Natural killer cell (primary cell): ENCODE measurements at places on chromosomes 3 and 15. TPM values are rescaled to one million over a fixed set of nuclear protein-coding genes. Genes with fewer than 3 reads are reported as not detected.

Gene MAP3K13
- total RNA-seq: 9.8 TPM

Gene SKOR1
- 2.0 TPM for total RNA-seq

DNA sequence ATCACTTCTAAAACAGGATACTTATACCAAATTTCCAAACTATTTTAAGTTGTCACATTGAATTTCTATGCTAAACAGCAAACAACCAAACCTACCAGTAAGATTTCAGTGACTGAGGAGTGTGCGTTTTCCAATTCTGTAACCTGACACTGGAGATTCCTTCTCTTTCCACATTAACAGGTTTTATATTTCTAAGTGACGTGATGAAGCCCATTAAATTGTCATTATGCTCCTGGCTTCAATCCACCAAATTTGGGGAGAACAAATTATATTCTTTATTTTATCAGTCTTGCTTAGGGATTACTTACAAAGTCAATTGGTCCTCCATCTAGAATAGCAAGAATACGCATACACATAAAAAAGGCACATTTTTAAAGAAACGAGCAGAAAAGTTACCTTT lies 764.8 kb upstream of the NR2F2 start:
- no peak for DNase-seq

DNA sequence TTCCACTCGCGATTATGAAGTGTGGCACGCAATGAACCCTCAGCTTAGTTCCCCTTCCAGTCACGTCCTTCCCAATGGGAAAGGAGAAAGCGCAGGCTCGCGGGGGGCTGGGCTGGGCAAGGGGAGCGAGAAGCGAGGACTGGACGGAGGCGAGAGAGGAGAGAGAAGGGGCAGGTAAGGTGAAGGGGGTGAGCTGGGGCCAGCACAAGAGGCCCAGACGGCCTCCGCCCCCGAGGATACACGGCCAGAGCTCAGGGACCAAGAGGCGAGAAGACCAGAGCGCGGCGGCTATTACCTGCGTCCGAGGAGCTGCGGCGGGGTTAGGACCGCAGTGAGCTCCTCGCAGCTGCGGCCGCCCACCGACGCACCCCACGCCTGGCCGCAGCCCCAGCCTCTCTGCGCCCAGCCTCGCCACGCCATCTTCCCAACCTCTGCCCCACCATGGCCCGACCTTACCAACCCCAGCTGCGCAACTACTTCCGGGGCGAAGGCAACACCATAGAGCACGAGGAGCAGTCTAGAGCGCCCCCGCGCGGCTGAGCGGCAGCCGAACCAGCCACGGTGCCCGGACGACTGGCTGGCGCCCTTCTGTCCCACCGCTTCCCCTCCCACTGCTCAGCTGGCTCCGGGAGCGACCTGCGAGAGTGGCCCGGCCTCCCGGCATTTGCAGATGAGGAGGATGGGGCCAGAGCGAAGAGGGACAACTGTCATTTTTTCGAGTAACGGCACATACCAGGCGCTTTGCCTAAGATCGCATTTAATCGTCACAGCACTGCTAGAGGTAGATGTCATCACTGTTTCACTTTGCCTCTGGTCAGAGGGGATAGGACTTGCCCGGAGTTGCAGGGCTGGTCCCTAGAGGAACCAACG lies at the start of gene PARL:
TSS of gene PARL (minus strand) at position 454 of the 870 bp plus-strand sequence. CDS start at position 420, 34 bp downstream.
- DNase-seq: peak; percentile 97

DNA sequence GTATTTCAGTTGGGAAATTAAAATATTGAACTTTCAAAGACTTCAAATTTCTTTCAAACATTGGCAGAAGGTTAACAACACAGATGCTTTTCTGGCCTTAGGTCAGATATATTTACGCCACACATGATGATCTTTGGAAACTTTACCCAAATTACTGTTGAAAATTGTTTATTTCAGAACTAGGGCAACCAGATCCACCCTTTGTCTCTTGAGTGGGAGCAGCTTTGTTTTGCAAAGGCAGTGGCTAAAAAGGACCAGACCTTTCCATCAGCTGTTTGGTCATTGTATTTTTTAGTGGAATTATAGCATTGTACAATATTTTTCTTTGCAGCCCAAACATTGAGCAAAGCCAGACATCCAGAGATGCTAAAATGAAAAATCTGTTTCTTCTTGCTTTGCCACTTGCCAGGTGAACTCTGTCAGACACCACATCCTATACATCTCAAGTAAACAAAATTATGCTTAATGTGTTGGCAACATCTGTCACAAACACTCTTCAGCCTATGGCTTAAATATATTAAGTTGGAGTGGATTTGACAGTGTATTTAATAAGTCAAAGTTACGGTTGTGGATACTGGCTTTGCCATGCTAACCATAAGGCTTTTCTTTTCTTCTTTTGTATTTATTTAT lies 651.9 kb downstream of the RBMS3 start:
- no peak for DNase-seq

DNA sequence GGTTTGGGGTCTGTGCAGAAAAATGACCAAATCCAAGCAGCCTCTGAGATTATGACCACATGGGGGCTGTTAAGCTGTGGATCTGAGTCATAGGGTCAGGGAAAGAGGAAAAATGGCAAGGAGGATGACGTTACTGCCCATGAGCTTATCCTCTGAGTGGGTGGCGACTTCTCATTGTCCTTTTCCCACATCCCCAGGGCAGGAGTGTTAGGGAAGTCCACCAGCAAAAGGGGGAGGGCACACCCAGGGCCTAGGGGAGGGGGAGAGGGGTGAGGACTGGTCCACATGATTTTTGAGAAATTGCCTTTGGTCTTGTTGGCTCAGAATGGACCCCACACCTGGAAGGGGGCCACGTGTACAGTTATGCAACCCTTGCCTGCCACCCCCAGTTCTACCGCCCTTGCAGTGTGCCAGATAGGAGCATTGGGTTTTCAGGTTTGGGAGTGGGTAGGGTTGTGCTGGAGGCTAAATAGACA lies 2.6 kb downstream of the CD276 start:
- DNase-seq: no peak

- DNase-seq: peak; percentile 51
These were observed 178.2 kb upstream of the LPP start for GRCh38 chr3:187975561-187976364.

Gene GNAT1
- not detected for total RNA-seq

GRCh38 chr15:59419170-59419569 lies 18.8 kb upstream of the FAM81A start:
- DNase-seq: no peak

- no peak for DNase-seq
These were observed 1.1 kb downstream of the GORASP1 start for GRCh38 chr3:39106281-39106811.

- DNase-seq: no peak
These were observed 252.0 kb upstream of the VEPH1 start for GRCh38 chr3:157755233-157755632.

DNA sequence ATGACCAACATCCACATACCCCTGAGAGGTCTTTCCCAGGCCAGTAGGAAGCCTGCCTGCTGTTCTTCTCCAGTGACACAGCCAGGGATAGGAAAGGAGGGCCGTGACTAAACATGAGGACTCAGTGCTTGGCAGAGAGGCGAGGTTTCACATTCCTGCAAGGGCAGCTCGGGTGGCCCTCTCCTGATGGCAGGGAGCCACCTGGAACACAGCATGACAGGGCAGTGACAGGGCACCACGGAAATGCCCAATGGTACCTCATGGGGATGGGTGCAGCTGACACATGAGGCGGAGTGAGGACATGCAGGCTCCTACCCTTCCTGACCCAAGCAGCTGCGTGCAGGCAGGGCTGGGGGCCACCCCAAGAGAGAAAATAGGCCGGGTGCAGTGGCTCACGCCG lies 7.4 kb upstream of the TGM5 start:
- DNase-seq: no peak

GRCh38 chr3:179147514-179147872 lies 664 bp upstream of the PIK3CA start:
- DNase-seq: peak; percentile 79

DNA sequence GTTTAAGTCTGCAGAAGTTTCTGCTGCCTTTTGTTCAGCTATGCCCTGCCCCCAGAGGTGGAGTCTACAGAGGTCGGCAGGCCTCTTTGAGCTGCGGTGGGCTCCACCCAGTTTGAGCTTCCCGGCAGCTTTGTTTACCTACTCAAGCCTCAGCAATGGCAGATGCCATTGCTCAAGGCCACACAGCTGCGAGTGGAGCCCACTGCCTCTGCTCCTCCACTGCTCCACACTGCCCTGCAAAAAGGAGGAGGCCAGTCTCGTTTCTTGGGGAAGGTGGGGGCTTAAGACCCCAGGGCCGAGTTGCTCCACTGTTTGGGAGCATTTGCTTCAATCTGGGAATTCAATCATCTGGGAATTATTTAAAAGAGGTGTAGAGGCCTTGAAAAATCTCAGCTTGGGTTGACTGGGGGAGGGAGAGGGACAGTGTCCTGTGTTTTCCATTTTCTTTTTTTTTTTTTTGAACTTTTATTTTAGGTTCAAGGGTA lies 144.6 kb upstream of the MEF2A start:
- DNase-seq: no peak

DNA sequence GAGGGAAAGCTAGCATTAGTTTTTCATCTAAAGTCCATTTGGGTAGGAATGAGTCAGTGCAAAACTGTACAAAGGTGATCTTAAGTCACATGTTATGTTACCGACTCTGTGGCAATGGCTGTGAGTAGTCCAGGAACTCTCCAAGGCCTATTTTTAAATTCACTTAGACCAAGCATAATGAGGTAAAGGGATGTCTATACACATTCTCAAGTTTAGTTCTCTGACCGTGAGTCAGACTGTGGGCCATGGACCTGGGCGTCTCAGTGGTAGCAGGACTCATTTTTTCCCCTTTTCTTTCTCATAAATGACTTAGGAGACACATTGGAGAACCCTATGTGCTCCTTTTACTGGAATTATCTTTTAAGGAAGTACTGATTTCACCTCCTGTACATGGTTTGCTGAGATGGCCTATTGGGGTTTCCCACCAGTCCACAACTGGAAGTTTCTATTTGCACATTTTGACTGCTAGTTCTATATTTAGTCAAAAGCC lies 488.7 kb upstream of the TPRG1 start:
- DNase-seq: no peak

- DNase-seq: peak; percentile 25
These were observed 102.6 kb upstream of the BNIP2 start for GRCh38 chr15:59791755-59792154.

GRCh38 chr3:152213203-152213602 lies 55.5 kb upstream of the MBNL1 start:
- no peak for DNase-seq

Gene SOX14
- total RNA-seq: not detected

Gene AMOTL2
- total RNA-seq: not detected

- no peak for DNase-seq
These were observed 68.7 kb downstream of the SUMF1 start for GRCh38 chr3:4398120-4398940.

GRCh38 chr3:12750223-12750622 lies 8.8 kb downstream of the TMEM40 start:
- no peak for DNase-seq

Gene ASB14
- not detected for total RNA-seq

DNA sequence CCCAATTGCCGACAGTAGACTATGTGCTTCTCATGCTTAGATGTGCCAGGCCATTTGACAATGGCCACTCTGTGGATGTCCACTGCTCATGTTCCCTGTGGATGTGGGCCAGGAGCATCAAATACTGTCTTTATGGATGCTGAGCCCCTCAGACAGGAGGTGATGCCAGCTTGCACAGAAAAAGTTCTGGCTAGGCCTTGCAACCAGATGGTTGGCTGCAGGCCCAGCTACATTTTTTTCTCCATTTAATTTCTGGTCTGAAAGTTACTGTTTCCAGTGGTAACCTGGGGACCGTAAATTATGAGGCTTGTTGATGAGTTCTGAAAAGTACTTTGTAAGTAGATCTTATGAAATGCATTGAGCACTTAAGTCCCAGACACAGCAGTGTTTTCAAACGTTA lies 228.5 kb downstream of the CHL1 start:
- no peak for DNase-seq

- no peak for DNase-seq
These were observed 2.4 kb upstream of the SEC62 start for GRCh38 chr3:169964176-169964575.

Gene DPP8
- 51.7 TPM for total RNA-seq

Gene GP5
- total RNA-seq: 0.63 TPM

- DNase-seq: no peak
These were observed 19.9 kb downstream of the SMAD3 start for GRCh38 chr15:67085237-67085817.

Gene GOLGA8Q
- total RNA-seq: 8.9 TPM

DNA sequence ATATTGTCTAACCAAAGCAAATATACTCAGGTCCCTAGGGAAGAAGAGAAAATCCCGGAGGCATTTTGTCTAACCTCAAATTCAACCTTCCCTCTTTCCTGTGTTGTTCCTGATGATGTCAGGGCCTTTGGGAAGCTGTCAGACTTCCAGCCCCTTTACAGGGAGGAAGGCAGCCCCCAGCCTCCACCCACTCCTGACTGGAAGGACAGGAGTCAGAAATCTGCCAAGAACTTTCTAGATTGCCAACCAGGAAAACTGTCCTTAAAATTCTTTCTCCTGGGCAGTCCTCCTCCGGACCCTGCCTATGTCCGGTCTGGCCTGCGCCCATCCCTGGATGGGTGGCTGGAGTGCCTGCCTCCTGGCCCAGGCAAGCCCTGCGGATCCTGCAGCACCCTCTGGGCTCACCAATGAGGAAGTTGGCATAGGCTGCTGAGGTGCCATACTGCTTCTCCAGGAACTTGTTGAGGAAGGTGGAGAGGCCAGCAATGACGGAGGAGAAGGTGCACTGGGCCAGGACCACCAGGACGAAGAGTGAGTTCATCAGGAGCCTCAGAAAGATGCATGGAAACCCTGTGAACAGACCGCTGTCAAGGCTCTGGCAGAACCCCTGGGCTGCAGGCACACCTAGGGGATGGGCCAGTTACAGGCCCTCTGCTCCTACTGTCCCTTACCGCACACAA lies 52.6 kb upstream of the RAB6B start:
- no peak for DNase-seq

Gene RBM15B
- total RNA-seq: 28.6 TPM

Gene CPNE9
- 0.49 TPM for total RNA-seq

- peak; percentile 82 for DNase-seq
These were observed at the start of gene WNT7A for GRCh38 chr3:13879946-13880810. Gene WNT7A (minus strand): TSS chr3:13880071. CDS start chr3:13879816, 255 bp downstream.

- DNase-seq: peak; percentile 36
These were observed 30.3 kb downstream of the CDC25A start for GRCh38 chr3:48157950-48158376.

- no peak for DNase-seq
These were observed 61.4 kb downstream of the ATP10A start for GRCh38 chr15:25801586-25802284.

Gene FAM174B
- total RNA-seq: 0.68 TPM

Gene SIN3A
- total RNA-seq: 137 TPM

DNA sequence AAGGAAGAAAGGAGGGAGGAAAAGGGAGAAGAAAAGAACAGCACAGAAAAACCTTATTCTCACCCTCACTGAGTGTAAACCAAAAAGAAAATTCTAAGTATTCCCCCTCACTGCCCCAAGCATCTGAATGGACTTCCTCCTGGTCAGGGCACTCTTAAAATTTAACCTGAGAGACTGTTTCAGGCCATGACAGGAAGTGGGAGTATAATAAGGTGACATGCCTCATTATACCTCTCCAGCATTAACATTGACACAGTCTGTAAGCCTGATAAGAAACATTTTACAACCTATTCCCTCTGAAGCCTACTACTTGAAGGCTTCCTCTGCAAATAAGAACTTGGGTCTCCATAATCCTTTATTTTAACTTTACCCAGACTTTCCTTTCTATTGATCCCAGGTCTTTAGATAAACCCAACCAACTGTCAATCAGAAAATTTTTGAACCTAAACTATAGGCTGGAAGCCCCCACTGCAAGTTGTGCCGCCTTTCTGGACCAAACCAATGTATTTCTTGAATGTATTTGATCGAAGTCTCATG lies 41.7 kb downstream of the SLCO2A1 start:
- no peak for DNase-seq

Gene ST8SIA2
- not detected for total RNA-seq

- no peak for DNase-seq
These were observed 120.0 kb upstream of the ATP11B start for GRCh38 chr3:182673336-182673735.
